ENCODE measurements at places on chromosomes 5 and 9.

DNA sequence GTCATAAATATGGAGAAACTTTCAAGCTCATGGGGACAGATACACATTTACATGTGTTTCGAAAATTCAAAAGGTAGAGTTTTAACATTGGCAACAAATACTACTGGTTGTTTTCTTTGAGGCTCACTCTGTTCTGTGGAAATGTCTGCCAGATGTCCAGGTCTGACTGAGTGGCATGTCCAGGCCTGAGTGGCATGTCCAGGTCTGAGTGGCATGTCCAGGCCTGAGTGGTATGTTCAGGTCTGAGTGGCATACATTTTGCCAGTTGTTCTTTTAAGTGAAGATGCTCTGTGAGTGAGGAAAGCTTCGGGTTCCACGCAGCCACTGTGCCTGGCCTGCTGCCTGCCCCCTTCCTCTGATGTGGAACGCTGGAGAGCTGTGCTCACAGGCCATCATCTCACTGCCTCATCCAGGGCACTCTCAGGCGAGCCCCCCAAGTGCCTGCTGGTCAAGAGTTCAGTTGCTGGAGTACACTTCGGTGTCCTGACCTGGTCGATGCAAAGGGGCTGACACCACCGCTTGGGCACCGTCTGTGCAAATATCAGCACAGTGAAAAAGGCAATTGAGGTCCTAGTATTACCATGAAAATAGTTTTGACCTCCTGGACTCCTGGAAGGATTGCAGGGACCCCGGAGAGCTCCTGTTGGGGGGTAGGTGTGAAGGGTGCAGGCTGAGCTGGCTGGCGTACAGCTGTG lies 89.9 kb downstream of the EHMT1 start:
- no peak for DNase-seq

GRCh38 chr9:116124472-116125040 lies 29.0 kb upstream of the PAPPA start:
- no peak for DNase-seq

GRCh38 chr5:119269061-119269944 lies 86.5 kb upstream of the TNFAIP8 start:
- peak; percentile 16 for DNase-seq

DNA sequence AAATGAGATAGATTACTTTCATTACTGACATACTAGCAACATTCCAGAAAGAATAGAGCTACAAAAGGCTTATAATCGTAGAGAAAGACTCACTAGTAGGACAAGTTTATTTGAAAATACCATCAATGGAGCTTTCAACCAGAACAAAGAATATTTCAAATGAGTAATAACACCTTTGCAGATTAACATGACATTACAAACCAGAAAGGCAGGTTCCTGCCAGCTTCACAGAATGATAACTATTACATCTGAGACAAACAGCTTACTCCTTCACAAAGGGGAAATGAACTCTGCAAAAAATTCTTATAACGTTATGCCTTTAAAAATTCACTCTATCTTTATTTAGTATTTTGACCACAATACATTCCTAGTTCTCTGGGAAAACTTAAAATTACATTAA lies 103.1 kb downstream of the EPB41L4A start:
- DNase-seq = no peak

- no peak for DNase-seq
These were observed 195.8 kb upstream of the CDH6 start for GRCh38 chr5:30997681-30998080.
